ENCODE measurements at places on chromosomes 11 and 22.
A peak's percentile ranks its signal among the peaks of the same experiment; 100 is the strongest.

- DNase-seq = peak; percentile 46
Measured at GRCh38 chr11:44621140-44621681, 55.7 kb downstream of the CD82 start.

DNA sequence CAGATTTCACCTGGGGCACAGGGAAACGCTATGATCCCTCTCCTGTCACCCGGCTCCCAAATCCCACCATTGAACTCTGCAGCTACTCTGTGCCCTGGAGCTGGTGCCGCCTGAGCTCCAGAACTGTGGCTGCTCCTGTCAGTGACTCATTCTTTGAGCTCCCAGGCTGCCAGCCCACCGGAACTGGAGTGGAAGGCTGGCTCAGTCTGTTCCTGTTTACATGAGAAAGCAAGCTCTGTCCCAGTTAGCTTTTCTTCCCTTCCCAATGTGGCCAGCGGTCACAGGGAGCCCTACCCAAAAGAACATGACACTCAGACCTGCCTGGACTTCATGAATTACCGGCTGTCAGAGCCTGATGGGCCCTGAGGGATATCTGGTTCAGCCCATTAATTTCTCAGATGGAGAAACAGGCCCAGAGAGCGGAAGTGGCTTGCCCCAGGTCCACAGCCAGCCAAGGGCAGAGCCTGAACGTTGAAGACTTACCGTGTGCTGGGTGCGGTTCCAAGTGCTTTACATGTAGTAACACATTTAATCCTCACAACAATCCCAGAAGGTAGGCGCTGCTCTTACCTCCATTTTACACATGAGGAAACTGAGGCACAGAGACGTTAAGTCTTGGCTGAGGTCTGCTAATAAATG is 23.8 kb upstream of the IGSF22 start:
- peak; percentile 67 for DNase-seq

DNA sequence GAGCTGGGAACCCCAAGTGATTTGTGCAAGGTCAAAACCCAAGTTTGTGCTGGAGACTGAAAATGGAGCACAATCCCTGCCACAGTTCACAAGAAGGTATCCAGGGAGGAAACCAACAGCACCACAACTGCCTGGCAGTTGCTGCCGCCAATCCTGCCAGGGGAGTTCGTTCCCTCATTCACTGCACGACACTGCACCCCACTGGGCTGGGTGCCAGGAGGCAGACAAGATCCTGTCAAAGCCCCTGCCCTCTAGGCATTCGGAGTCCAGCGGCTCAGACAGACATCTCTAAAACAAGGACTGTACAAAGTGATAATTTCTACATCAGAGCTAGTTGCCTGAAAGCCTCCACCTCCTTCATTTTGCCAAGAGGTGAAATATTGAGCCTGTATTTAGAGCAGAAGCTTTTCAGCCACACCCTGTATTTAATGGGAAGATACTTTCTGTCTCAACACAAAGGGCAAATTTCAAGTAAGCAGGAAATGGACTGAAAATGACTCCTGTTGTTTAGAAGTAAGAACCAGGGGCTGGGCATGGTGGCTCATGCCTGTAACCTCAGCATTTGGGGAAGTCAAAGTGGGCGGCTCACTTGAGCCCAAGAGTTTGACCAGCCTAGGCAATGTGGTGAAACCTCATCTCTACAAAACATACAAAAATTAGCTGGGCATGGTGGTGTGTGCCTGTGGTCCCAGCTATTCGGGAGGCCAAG is 277.4 kb upstream of the NARS2 start:
- no peak for DNase-seq

DNA sequence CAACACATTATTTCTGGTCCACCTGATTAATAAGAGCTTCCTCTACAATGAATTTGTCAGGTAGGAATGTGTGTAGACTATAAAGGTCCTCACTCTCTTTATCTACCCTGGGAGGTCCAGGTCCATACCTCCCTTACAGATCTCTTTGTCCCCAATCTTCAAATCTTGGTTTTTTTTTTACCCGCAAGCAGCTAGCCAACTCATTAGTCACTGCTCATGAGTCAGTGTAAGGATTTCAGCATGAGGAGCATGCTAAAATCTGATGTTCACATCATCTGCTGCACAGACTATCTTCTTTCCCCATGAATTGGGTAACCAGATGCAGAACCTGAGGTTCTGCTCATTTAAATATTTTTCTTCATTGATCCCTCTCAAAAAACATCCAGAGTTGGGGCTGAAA is 397.0 kb upstream of the ISX start:
- peak; percentile 51 for DNase-seq

DNA sequence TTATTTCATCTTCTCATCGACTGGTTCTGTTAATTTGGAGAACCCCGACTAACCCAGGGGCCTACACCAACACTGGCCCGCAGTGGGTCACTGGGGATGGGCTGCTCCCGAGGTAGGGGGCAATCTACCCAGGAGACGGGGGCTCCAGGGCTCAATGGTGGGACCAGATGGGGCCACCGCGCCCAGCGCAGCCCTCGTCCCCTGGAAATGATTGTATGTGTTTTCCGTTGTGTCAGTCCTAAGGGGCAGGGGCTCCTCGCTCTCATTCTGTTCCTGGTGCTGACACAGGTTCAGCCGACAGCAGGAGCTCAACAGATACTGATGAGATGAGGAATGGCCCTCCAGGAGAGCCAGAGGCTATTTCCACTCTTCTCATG is 20.7 kb downstream of the A4GALT start:
- DNase-seq = no peak
